T-helper 2 cell treated with Interferon-gamma antibody and Interleukin-4, amounts not matched to agents 5 μg/mL and 100 μg/mL, for 36 hours (primary cell): ENCODE measurements at places on chromosomes 1 and 21.

GRCh38 chr1:25538191-25538767, 5.1 kb upstream of the LDLRAP1 start:
- peaks cover 5% of the 10 kb centered on the region for H3K4me1 ChIP-seq
- no peak overlapping the region for H3K4me3 ChIP-seq
- peaks cover 16% of the 10 kb centered on the region for H3K27me3 ChIP-seq
- no peak for DNase-seq
- H3K36me3 ChIP-seq: no peaks in the 10 kb centered on the region

DNA sequence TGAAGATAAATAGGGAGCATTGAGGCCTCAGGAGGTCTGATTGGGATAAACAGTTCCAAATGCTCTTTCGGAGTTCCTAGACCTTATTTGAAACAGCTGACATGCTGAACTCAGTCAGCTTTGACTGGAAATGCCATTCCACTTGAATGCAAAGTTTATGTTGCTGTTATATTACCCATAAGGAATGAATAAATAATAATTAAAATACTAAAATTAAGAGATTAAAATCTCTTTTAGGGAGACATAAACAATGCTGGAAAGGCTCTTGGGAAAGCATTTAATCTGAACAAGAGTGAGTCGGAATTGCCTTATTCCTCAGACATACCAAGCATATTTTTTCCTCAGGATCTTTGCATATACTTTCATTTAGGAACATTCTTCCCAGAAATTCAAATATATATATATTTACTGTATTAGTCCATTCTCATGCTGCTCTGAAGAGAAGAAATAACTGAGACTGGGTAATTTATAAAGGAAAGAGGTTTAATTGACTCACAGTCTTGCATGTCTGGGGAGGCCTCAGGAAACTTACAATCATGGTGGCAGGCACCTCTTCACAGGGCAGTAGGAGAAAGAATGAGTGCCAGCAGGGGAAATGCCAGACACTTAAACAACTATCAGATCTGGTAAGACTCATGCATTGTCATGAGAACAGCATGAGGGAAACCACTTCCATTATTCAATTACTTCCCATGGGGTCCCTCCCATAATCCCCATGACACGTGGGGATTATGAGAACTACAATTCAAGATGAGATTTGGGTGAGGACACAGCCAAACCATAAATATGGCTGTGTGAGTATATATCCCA, 318.2 kb upstream of the PLXNA2 start:
- H3K36me3 ChIP-seq: no peaks in the 10 kb centered on the region
- no peaks in the 10 kb centered on the region for H3K27me3 ChIP-seq
- H3K27ac ChIP-seq: no peak overlapping the region
- DNase-seq: no peak
- no peak overlapping the region for H3K4me3 ChIP-seq

- no peak for DNase-seq
- H3K27me3 ChIP-seq: peaks cover 2% of the 10 kb centered on the region
- H3K36me3 ChIP-seq: no peaks in the 10 kb centered on the region
- no peak overlapping the region for H3K4me3 ChIP-seq
These were observed 102.8 kb upstream of the PROX1 start for GRCh38 chr1:213884942-213885341.

- H3K36me3 ChIP-seq: no peaks in the 10 kb centered on the region
- H3K4me3 ChIP-seq: no peak overlapping the region
- H3K4me1 ChIP-seq: no peaks in the 10 kb centered on the region
- no peaks in the 10 kb centered on the region for H3K27me3 ChIP-seq
- no peak overlapping the region for H3K27ac ChIP-seq
These were observed 119.6 kb downstream of the NRIP1 start for GRCh38 chr21:14945176-14945575.

- H3K4me3 ChIP-seq: no peak overlapping the region
- DNase-seq: no peak
- H3K27me3 ChIP-seq: no peaks in the 10 kb centered on the region
- H3K27ac ChIP-seq: no peak overlapping the region
These were observed 1171.8 kb downstream of the AMY1C start for GRCh38 chr1:104921525-104921924.

- DNase-seq: no peak
- H3K27ac ChIP-seq: no peak overlapping the region
- H3K4me3 ChIP-seq: no peak overlapping the region
- H3K4me1 ChIP-seq: peaks cover 16% of the 10 kb centered on the region
- peaks cover 3% of the 10 kb centered on the region for H3K36me3 ChIP-seq
These were observed 5.8 kb downstream of the FOXD3 start for GRCh38 chr1:63328122-63328521.

- H3K27me3 ChIP-seq: no peaks in the 10 kb centered on the region
- peak within 1 kb of the TSS; percentile 96 for H3K27ac ChIP-seq
- peak within 1 kb of the TSS; percentile 91 for H3K4me3 ChIP-seq
- H3K36me3 ChIP-seq: peaks cover 14% of the 10 kb centered on the region
- DNase-seq: peak; percentile 88
- H3K4me1 ChIP-seq: peaks cover 18% of the 10 kb centered on the region
These were observed at the start of gene GSTM1 for GRCh38 chr1:109687641-109688499. TSS of gene GSTM1 (plus strand) at chr1:109687817. CDS start at chr1:109687874, 57 bp downstream.

- no peak overlapping the region for H3K4me3 ChIP-seq
- no peak overlapping the region for H3K27ac ChIP-seq
- no peaks in the 10 kb centered on the region for H3K36me3 ChIP-seq
- no peaks in the 10 kb centered on the region for H3K4me1 ChIP-seq
- no peaks in the 10 kb centered on the region for H3K27me3 ChIP-seq
- DNase-seq: no peak
These were observed 759.8 kb downstream of the ADGRL2 start for GRCh38 chr1:82560566-82560965.

GRCh38 chr1:50667710-50668356, 244.6 kb upstream of the DMRTA2 start:
- H3K4me3 ChIP-seq: no peak overlapping the region
- DNase-seq: no peak
- H3K27me3 ChIP-seq: no peaks in the 10 kb centered on the region
- H3K36me3 ChIP-seq: no peaks in the 10 kb centered on the region
- no peaks in the 10 kb centered on the region for H3K4me1 ChIP-seq

GRCh38 chr1:232355162-232356006, 274.5 kb downstream of the SIPA1L2 start:
- no peak overlapping the region for H3K4me3 ChIP-seq
- H3K27ac ChIP-seq: no peak overlapping the region
- no peaks in the 10 kb centered on the region for H3K4me1 ChIP-seq

- no peaks in the 10 kb centered on the region for H3K27me3 ChIP-seq
- DNase-seq: no peak
- H3K27ac ChIP-seq: no peak overlapping the region
- no peaks in the 10 kb centered on the region for H3K36me3 ChIP-seq
These were observed 90.5 kb downstream of the SPATA17 start for GRCh38 chr1:217721692-217722091.

DNA sequence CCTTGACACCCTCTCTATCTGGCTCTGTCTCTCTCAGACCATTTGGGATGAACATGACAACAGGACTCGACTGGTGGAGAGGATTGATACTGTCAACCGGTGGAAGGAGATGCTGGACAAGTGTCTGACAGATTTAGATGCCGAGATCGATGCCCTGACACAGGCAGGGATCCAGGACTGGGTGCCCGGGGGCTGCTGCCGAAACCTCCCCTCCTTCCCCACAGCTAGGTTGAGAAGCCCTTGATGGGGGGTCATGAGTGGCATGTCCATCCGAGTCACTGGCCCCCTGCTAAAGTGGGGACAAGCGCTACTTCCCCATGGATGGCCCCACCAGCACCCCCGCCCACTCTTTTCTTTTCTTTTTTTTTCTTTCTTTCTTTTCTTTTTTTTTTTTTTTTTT, 1.2 kb downstream of the TEKT2 start:
- no peak overlapping the region for H3K4me3 ChIP-seq
- H3K27me3 ChIP-seq: peaks cover 28% of the 10 kb centered on the region
- H3K36me3 ChIP-seq: peaks cover 5% of the 10 kb centered on the region
- H3K4me1 ChIP-seq: peaks cover 9% of the 10 kb centered on the region
- DNase-seq: no peak

DNA sequence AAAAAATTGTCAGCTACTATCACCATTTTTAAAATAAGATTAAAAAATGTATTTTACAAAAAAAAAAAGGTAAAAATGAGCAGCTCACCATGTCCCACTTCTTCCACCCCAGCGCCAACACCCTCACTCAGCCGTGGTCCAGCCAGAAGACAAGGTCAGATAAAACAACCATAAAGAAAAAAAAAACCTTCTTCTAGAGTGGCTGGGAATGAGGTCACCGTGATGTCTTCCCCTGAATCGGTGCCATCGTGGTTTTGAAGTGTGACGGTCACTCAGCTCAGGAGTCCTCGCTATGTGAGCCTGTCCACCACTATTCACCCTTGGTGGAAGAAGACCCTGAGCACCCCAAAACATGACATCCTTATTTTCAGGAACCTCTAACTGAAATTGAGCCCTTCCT, 38.1 kb downstream of the B3GALT5 start:
- H3K4me1 ChIP-seq: no peaks in the 10 kb centered on the region
- no peak overlapping the region for H3K4me3 ChIP-seq
- H3K27me3 ChIP-seq: no peaks in the 10 kb centered on the region
- no peaks in the 10 kb centered on the region for H3K36me3 ChIP-seq
- no peak for DNase-seq

- no peak overlapping the region for H3K4me3 ChIP-seq
- no peaks in the 10 kb centered on the region for H3K36me3 ChIP-seq
- H3K27ac ChIP-seq: no peak overlapping the region
These were observed 10.6 kb upstream of the CD58 start for GRCh38 chr1:116581323-116581885.

DNA sequence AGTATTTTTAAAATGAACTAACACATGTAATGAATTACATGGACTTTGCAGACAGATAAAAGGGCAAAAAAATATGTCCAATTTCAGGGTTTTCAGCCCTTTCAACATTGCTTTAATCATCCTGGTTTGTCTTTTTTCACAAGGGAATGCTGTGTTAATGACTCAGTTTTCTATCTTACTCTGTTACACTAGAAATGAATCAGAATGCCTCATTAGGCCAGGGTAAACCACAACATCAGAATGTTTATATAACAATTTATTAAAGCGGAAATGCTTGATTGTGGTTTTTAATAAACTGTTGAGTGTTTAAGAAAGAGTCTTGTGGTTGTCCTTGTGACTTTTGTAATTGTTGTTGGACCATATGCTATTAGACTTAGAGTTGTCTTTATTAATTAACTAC, 13.5 kb downstream of the GORAB start:
- H3K4me3 ChIP-seq: no peak overlapping the region
- no peak overlapping the region for H3K27ac ChIP-seq
- H3K27me3 ChIP-seq: no peaks in the 10 kb centered on the region
- H3K4me1 ChIP-seq: no peaks in the 10 kb centered on the region
- H3K36me3 ChIP-seq: peaks cover 59% of the 10 kb centered on the region

GRCh38 chr1:225750420-225750819, 27.2 kb upstream of the SRP9 start:
- H3K4me3 ChIP-seq: no peak overlapping the region
- DNase-seq: no peak
- H3K27me3 ChIP-seq: peaks cover 5% of the 10 kb centered on the region
- no peaks in the 10 kb centered on the region for H3K36me3 ChIP-seq

DNA sequence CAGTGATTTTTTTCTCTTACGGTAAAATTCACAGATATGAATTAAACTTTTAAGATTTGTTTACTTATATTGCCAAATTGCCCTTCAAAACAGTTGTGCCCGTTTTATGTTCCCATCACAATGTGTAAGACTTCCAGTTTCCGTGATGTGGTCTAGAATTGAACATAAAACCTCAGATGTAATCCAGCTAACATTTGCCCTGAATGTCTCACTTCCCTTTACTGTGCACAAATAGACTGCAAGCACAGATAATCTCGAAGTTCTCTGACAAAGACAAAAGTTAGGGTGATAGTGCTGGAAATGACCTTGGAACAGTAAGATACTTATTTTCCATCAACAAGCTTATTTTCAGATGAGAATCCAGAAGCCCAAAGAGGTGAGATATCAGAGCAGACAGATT, 177.5 kb downstream of the ZZZ3 start:
- H3K27me3 ChIP-seq: no peaks in the 10 kb centered on the region
- no peak overlapping the region for H3K4me3 ChIP-seq
- no peak for DNase-seq
- no peaks in the 10 kb centered on the region for H3K36me3 ChIP-seq

GRCh38 chr1:236545621-236546169, 21.9 kb downstream of the LGALS8 start:
- H3K36me3 ChIP-seq: peaks cover 77% of the 10 kb centered on the region
- peak overlapping the region; percentile 22 for H3K4me3 ChIP-seq
- H3K4me1 ChIP-seq: peaks cover 11% of the 10 kb centered on the region
- H3K27ac ChIP-seq: peak overlapping the region; percentile 74
- DNase-seq: no peak

DNA sequence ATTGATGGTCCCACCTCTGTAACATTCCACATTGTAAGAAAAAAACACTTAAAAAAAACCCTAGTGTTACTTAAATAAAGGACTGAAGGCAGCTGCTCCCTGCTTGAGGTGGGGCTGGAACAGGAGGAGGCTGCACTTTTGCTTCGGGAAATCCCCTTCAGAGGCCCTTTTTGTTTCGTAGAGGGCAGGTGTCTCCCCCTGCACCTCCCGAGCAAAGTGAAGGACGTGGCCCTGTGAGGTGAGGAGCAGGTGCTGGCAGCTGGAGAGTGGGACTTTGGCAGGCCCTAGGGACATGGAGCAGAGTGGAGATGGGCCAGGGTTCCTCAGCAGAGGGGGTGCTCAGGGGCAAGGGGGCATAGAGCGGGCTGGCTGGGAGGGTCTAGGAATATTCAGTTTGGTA, 33.4 kb upstream of the WNT4 start:
- no peak for DNase-seq
- H3K4me1 ChIP-seq: peaks cover 1% of the 10 kb centered on the region
- no peaks in the 10 kb centered on the region for H3K36me3 ChIP-seq
- H3K4me3 ChIP-seq: no peak overlapping the region
- H3K27me3 ChIP-seq: peaks cover 4% of the 10 kb centered on the region

DNA sequence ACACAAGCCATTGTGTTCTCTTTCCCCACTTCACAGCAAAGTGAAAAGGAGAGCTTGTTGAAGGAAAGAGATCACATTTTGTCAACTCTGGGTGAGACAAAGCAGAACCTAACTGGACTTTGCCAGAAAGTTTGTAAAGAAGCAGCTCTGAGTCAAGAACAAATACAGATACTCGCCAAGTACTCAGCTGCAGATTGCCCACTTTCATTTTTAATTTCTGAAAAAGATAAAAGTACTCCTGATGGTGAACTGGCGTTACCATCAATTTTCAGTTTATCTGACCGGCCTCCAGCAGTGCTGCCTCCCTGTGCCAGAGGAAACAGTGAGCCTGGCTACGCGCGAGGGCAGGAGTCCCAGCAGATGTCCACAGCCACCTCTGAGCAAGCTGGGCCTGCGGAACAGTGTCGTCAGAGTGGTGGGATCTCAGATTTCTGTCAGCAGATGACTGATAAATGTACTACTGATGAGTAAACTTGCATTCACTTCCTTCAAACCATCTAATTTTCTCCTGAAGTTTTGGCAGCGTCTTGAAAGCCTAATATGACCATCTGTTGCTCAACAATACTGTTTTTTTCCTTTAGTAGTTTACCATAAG, 43.7 kb downstream of the BACH1 start:
- no peaks in the 10 kb centered on the region for H3K27me3 ChIP-seq
- H3K4me3 ChIP-seq: peak overlapping the region; percentile 49
- peak; percentile 72 for DNase-seq
- peaks cover 20% of the 10 kb centered on the region for H3K4me1 ChIP-seq

GRCh38 chr1:206050655-206051235, 2.2 kb upstream of the RHEX start:
- peak; percentile 36 for DNase-seq
- H3K4me3 ChIP-seq: no peak overlapping the region
- peaks cover 16% of the 10 kb centered on the region for H3K4me1 ChIP-seq
- H3K27ac ChIP-seq: peak overlapping the region; percentile 49
- H3K36me3 ChIP-seq: no peaks in the 10 kb centered on the region
- peaks cover 37% of the 10 kb centered on the region for H3K27me3 ChIP-seq

- H3K36me3 ChIP-seq: peaks cover 3% of the 10 kb centered on the region
- no peak for DNase-seq
- no peaks in the 10 kb centered on the region for H3K27me3 ChIP-seq
- peaks cover 25% of the 10 kb centered on the region for H3K4me1 ChIP-seq
These were observed 123.8 kb downstream of the OSBPL9 start for GRCh38 chr1:51740652-51741051.
